ENCODE measurements at places on chromosomes 5 and 9. TPM values are rescaled to one million over a fixed set of nuclear protein-coding genes. Genes with fewer than 3 reads are reported as not detected.

Gene RLN2
- not detected for total RNA-seq

Gene EMB
- total RNA-seq, result 7.3 TPM

Gene CSNK1G3
- 28.1 TPM for total RNA-seq

Gene NRG2
- total RNA-seq, result 1.8 TPM

Gene IFNA21
- total RNA-seq, result not detected

Gene PCDHB8
- 0.90 TPM for total RNA-seq

Data from right atrium auricular region (tissue), 2 donors.